ENCODE measurements at places on chromosomes 1 and 21.

GRCh38 chr1:16905110-16905867 is 9.5 kb downstream of the RNU1-2 start:
- peak; percentile 35 for DNase-seq

DNA sequence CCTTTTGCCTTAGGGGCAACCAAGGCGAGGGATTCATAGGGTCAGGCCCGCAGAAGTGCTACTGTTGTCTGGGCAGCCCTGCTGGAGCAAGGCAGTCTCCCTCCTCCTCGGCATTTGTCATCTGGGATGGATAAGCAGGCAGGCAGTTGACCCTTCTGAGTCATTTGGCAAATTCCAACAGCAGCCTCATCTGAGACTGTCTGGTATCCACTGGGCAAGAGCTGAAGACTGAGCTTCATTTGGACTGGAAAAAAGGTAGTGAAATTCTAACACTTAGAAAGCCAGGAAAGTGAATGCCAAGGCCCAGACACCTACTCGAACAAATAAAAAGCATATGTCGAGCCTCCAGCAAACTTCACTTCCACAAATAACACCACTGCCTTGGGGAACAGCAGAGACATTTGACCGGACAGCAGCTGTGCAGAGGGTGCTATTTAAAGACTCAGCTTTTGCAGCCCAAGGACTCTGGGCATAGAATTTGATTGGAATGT is 4.0 kb upstream of the ZBTB40 start:
- peak; percentile 89 for DNase-seq

- DNase-seq: no peak
These were observed 8.1 kb downstream of the PSRC1 start for GRCh38 chr1:109274533-109275476.

- DNase-seq: no peak
These were observed 123.6 kb upstream of the KCNJ6 start for GRCh38 chr21:38039841-38040240.

GRCh38 chr21:16460936-16461335 is 731.2 kb downstream of the USP25 start:
- DNase-seq: no peak

Measured in AG08395 (cell line).